ENCODE measurements at places on chromosomes 1 and 21.

GRCh38 chr1:52460694-52461093 lies 56.3 kb downstream of the PRPF38A start:
- no peak for DNase-seq

- DNase-seq = no peak
Observed at GRCh38 chr1:16146279-16147155, 9.4 kb downstream of the EPHA2 start.

DNA sequence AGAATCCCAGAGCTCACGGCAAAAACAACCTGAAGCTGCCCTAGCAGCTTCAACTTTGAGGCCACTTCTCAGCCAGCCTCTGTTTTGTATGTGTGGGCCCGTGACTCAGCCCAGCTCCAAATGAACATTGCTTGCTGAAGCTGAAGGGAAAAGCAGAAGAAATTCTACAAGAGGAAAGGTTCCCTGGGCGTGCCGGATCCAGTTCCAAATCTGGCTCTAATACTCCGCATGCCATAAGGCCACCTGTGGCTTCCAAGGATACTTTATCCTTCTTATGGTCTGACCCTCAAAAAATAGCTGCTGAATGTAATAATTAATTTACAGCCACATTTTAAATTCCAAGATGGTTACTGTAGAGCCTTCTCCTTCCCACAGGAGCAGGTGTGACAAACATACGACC lies 24.3 kb downstream of the TSPAN2 start:
- DNase-seq = no peak

- no peak for DNase-seq
Observed at GRCh38 chr1:236394879-236395229, 768 bp downstream of the EDARADD start.

Data from NCI-H2081 (cell line).